K562 (cell line): ENCODE measurements at places on chromosomes 6 and 20.

GRCh38 chr6:53526000-53526399 is 18.9 kb downstream of the GCLC start:
- no peak for DNase-seq

- no peak for DNase-seq
Measured at GRCh38 chr6:628766-629165, 28.1 kb downstream of the HUS1B start.

GRCh38 chr6:27599859-27600532 is 127.1 kb upstream of the ZNF184 start:
- DNase-seq: no peak

DNA sequence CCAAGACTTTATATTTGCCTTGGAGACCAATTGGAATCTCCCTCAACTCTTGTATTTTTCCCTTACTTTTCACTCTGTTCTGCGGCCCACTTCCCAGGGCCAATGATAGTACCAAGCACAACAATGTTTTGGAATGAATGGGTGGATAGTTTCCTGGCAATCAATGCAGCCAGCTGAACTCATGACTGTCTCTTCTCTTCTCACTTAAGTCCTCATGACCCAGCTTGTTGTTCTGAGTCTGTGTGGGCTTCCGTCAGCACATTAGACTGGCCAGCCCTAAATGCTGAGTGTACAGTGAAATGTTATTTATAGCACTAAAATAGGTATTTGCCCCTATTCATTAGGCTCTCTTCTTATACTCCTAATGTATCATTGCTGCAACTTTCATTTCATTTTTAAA is 5.6 kb upstream of the MBOAT1 start:
- no peak for DNase-seq

- no peak for DNase-seq
Measured at GRCh38 chr20:52303281-52303950, 111.8 kb upstream of the ZFP64 start.

- DNase-seq: peak; percentile 77
Measured at GRCh38 chr6:135073756-135074393, 19.3 kb upstream of the HBS1L start.

DNA sequence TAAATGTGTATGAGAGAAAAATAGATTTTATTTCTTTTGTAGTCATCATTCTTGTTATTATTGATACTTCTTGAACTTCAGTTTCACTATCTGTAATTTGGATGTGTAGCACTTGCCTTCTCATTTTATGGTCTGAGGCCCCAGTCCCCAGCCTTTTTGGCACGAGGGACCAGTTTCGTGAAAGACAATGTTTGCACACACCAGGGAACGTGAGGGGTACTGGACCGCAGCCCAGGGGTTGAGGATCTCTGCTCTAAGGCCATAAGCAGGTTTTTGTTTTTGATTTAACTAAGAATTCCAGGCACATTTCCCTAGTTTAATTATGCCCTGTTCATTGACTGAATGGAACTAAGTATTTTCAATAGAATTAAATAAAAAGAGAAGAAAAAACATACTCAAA is 261.5 kb downstream of the BMP2 start:
- no peak for DNase-seq

- DNase-seq: no peak
Measured at GRCh38 chr6:130982941-130983456, 80.0 kb downstream of the EPB41L2 start.

DNA sequence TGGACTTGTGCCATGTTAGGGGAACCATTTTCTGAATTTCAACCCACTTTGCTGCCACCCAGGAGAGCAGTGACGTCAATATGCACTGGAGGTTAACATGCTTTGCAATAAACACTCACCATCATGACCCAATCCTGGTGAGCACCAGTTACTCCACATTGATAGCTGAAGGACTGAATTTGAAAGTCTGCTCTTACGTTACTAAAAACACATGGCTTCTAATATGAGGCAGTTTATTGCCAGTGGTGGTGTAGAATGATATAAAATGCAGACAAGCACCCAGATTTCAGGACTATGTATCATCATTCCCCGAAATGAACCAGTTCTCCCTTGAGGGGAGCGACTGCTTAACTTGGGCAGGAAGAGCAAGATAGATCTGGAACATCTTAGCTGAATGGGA is 23.8 kb downstream of the RFPL4B start:
- DNase-seq: no peak

- no peak for DNase-seq
Measured at GRCh38 chr6:71292001-71292400, 3.4 kb downstream of the OGFRL1 start.

DNA sequence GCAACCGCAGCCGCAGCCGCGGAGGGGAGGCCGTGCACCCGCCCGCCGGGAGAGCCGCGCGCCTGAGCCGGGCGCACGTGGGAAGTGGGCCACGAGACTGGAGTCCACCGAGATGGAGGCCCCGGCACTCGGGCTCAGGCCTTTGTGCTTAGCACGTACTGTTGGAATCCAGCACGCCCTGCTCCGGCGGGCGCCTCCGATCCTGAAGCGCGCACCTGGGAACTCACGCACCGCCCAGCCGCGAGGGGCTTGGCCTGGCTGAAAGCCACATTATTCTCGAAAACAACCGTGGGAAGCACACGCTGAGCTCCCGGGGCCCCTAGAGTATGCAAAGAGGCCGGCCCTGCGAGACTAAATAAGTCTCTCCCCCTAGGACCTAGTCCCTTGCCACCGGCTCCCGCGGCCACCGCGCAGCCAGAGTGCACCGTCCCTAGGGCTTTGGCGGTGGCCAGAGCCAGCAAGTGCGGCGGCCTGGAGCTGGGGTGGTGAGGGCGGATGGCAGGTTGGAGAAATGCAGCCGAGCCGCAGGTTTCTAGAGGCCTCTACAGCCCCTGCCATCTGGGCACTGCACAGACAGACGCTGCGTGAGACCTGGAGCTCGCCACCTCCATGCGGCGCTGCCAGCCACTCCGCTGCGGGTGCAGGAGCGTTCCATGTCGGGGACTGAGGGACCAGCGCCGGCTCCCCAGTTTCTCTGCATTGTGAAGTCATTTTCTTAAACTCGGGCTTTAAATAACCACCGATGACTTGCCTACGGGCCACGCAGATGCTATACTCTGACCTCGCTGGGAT is 42.0 kb upstream of the LY86 start:
- DNase-seq: peak; percentile 16
